ENCODE measurements at places on chromosomes 13 and 19.

- DNase-seq: no peak
These were observed 239.0 kb downstream of the RGCC start for GRCh38 chr13:41696163-41697003.

DNA sequence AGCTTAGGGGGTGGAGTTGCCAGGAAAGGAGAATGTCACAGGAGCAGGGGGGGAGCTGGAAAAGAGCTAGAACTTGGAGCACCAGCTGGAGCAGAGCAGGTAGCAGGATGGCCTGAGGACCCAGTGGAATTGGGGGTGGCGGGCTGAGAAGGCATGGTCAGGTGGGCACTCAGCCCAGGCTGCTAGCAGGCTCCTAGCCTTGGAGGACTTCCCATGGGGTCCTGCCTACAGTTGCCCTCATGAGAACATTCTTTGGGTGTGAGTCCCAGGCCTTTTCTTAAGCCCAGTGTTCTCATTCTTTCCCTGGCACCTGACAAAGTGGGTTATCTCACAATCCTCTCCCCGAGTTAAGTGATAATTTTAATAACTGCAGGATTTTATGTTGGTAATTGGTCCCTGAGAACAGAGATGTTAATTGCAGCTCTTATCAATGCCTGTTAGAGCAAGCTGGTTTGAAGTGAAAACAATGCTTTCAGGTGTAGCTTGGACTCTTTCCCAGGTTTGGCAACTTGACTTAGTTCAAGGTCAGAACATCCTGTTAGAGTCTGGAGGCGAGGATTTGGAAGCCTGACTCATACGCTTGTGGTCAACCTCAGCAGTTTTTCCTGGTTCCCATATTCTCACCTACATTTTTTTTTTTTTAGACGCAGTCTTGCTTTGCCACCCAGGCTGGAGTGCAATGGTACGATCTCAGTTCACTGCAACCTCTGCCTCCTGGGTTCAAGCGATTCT, 18.1 kb upstream of the OLFM4 start:
- DNase-seq: no peak

GRCh38 chr19:41525989-41526388, 50.0 kb upstream of the CEACAM21 start:
- no peak for DNase-seq

- no peak for DNase-seq
These were observed 14.4 kb downstream of the IQCN start for GRCh38 chr19:18259893-18260292.

- peak; percentile 74 for DNase-seq
These were observed 11.5 kb downstream of the TM6SF2 start for GRCh38 chr19:19261350-19262189.

DNA sequence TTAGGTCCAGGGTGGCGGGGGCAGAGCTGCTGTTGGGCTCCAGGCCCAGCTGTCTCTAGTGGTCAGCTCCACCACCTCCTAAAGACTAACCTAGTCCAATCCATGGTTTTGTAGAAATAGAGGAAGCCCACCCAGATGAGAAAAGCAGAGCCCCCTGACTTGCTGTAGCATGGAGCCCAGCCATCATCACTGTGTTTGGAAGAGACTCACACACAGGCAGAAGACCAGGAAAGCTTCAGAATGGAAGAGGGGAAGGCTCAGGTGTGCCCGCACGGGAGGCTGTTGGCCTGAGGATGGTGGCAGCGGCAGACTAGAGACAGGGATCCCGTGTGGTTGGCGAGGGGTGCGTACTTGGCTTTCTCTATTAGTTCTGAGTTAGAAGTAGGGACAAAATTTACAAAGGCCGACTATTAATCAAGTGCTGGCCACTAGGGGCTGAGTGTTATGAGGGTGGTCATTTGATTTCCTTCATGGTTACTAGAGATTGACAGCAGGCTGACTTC, 193.2 kb upstream of the SOX1 start:
- no peak for DNase-seq

DNA sequence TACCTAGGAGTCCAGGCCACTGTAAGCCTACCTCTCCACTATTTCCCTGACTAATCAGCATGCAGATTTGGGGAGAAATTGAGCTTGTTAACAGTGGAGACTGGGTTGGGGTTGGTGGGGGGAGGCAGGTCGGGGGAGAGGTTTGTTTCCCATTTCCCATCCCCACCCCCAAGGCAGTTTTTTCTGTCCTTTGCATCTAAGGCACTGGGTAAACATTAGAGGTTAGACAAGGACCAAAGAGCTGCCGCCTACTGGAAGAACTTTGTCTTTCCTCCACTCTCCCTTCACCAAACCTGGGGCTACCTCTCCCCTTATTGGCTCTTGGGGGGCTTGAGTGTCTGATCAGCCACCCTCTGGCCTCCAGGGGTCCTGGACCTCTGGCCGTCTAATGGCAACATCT, 953 bp downstream of the KCNN4 start:
- DNase-seq: no peak

DNA sequence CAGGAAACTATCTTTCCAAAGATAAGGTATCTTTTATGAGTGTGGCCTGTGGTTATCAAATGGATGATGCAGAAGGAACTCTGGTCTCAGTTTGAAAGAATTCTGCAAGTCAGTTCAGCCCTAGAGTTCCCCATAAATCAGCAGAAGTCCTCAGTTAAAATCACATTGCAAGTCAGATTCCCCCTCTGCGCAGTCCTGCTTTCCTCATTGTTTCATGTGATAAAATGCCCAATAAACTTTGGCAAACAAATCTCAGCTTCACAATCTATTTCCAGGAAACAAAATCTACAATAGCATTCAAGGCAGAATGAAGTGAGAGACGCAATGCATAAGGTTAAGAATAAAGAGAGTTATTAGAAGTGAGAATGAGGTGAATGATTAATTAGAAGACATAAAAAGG, 216.3 kb upstream of the KLHL1 start:
- no peak for DNase-seq

GRCh38 chr13:31930490-31930889, 101.1 kb upstream of the FRY start:
- no peak for DNase-seq

DNA sequence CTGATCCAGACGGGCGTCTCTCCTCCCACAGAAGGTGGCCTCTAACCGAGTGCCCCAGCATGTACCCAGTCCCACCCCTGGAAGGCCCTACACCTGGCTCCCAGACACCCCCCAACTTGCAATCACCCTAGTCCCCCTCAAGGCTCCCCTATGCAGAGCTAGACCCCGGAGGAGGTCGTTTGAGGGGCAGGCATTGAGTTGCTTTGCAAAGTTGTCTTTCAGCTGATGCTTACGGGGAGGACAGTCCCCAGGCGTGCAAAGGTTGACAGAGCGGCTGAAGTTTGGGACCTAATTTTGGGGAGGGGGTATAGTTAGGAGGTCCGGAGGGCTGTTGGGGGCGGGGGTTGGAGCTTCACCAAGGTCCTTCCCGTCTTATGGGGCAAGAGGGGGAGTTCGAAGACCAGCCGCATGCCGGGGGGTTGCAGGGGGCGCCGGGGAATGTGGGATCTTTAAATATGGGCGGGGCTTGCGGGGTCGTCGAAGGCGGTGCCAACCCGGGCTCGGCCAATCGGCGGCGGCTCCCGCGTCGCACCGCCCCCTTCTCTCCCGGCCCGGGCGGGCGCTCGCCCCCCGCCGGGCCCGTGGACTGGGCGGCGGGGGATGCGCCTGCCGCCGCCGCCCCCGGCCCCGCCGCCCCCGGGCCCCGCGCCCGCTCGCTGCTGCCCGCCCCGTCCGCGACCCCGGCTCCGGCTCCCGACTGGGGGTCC, at the start of gene KCNN1:
Gene KCNN1, plus strand, starts transcription at position 558 of the 707 bp plus-strand sequence. CDS start 6,782 bp downstream, outside the sequence.
- DNase-seq: peak; percentile 81

GRCh38 chr13:32917504-32917903, 98.7 kb upstream of the KL start:
- DNase-seq: no peak

- DNase-seq: peak; percentile 21
These were observed 56.3 kb downstream of the PSG3 start for GRCh38 chr19:42683917-42684513.

- DNase-seq: no peak
These were observed 37.0 kb downstream of the IRS2 start for GRCh38 chr13:109749365-109749764.

GRCh38 chr19:10219678-10220077, 11.5 kb downstream of the S1PR2 start:
- peak; percentile 33 for DNase-seq

- no peak for DNase-seq
These were observed 25.2 kb downstream of the DGKH start for GRCh38 chr13:42073683-42074082.

GRCh38 chr13:36163286-36163685, 32.1 kb upstream of the DCLK1 start:
- DNase-seq: no peak

GRCh38 chr13:23739596-23739995, 149.6 kb downstream of the MIPEP start:
- no peak for DNase-seq

GRCh38 chr19:524062-524674, 7.4 kb upstream of the CDC34 start:
- no peak for DNase-seq

DNA sequence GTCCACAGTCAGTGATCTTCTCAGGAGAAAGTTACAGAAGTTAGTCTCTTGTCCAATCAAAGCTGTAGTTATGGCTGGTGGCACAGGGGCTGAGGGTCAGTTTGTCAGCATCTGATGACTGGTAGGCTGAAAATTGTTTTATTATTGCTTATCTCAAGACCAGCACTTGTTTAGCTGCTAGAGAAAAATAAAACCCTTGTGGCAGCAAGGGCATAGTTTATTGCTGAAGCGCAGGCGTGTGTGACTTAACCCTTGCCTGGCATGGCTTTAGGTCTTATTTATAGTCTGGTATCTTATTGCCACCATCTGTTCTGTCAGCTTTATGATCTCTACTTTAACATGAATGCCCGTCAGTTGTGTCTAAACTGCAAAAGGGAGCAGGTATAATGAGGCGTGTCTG, 154.7 kb downstream of the USP12 start:
- DNase-seq: no peak

DNA sequence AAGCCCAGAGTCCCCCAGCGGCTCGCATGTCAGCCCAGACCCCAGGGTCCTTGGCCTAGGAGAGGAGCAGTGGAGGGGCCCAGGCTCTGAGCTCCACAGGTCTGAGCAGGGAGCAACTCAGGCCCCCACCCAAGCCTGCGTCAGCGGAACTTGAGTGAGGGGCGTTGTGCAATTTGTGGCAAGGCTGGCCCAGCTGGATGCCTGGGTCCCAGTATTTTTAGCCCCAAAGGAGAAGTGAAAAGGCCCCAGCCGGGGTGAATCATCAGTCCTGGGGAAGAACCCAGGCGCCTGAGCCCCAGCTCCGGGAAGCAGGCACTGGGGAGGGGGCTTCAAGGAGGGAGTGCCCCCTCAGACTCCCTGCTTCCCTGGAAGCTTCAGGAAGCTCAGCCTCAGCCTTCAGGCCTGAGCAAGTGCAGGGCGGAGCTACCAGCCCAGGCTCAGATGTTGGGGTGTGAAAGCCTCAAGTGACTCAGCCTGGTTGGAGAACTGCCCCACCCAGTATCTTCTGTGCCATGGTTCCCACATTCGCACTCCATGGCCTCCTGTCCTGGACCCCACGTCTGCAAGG, 7.2 kb downstream of the MED29 start:
- DNase-seq: no peak

- DNase-seq: no peak
These were observed 110.1 kb downstream of the SLAIN1 start for GRCh38 chr13:77807431-77808135.

GRCh38 chr19:44722131-44723121, 23.5 kb downstream of the CEACAM16 start:
- DNase-seq: no peak

GRCh38 chr13:102466610-102467190, 64.9 kb upstream of the FGF14 start:
- no peak for DNase-seq

DNA sequence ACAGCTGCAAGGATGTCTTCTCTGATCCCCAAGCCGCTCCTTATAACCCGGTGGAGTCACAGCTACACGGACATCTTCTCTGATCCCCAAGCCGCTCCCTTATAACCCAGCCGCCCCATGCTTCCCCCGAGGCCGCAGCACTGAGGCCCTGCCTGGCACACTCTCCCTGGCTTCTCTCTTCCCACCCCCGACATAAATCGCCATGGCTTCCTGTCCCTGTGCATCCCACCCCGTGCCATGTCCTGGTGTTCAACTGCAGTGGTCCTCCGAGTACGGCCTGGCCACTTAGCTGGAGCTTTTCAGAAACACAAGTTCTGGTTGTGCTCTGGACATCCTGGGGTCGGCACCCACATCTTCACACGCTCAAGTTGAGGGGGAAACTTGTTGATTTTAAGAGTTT, 60.4 kb downstream of the RASA3 start:
- no peak for DNase-seq

Measured in nephron progenitor cell (in vitro differentiated cells).